ENCODE measurements at places on chromosomes 12 and 14.

DNA sequence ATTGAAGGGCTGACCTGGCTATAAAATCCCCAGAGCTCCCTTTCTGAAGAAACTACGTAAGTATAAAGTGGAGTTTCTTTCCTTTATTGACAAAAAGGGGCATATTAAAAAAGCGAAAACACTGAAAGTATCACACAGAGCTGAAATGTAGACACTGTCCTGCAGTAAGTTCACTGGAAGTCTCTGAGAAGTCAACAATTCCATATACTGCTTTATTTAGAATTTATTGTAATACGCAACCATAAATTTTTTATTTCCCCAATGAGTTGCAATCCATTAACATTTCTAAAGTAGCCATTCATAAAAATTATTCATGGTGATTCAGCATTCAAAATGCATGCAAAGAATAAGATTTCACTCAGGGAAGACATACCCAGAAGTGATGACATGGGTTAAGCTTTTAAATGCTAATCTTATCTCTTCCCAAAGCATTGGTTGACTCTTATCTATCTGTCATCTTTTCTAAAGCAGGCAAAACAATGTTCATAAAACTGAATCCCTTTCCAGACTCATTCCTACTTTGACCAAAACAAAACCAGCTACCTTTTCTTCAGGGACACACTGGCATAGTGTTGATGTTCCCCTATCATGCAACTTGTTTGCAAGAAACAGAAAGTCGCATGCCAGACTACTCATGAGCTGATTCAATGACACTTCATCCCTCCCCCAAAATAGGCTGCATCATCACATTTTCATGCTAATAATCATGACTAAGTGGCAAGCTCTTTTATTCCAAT lies 17.3 kb downstream of the KITLG start:
- DNase-seq: no peak

DNA sequence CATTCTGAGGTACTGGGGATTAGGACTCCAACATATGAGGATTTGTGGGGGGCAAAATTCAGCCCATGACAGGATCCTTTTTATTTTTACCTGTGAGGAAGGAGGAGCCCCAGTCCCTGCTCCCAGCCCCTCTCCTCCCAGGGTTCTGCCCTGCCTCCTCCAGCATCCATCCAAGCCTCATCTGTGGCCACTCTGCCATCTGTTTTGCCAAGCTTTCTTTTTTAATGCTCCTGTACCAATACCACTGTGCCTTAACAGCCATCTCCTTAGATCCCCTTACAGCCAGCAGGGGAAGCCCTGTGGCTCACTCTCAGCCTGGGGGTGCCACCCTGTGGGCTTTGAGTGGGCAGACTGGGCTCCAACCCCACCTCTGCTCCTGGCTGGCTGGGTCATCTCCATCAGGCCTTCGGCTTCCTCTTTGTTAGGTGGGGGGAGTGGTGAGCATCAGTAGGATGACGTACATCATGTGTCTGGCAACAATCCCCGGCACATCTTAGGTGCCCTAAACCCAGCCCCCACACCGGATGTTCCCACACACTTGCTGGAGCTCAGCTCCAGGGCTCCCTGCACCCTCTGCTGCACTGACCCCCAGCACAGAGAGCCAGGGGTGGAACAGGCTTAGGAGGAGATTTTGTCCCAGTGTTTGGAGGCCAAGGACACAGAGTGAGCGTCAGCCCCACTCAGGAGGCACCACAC lies 40.2 kb downstream of the CYP46A1 start:
- no peak for DNase-seq

- DNase-seq: no peak
These were observed 50.5 kb upstream of the DACT1 start for GRCh38 chr14:58587271-58587670.

GRCh38 chr12:110862329-110862728 lies 15.5 kb downstream of the CCDC63 start:
- DNase-seq: no peak

- no peak for DNase-seq
These were observed 130.7 kb downstream of the OTOGL start for GRCh38 chr12:80230068-80230467.

GRCh38 chr12:52278575-52279421 lies 4.4 kb downstream of the KRT86 start:
- DNase-seq: no peak

- DNase-seq: no peak
These were observed 100.5 kb upstream of the GNG2 start for GRCh38 chr14:51759950-51760349.

DNA sequence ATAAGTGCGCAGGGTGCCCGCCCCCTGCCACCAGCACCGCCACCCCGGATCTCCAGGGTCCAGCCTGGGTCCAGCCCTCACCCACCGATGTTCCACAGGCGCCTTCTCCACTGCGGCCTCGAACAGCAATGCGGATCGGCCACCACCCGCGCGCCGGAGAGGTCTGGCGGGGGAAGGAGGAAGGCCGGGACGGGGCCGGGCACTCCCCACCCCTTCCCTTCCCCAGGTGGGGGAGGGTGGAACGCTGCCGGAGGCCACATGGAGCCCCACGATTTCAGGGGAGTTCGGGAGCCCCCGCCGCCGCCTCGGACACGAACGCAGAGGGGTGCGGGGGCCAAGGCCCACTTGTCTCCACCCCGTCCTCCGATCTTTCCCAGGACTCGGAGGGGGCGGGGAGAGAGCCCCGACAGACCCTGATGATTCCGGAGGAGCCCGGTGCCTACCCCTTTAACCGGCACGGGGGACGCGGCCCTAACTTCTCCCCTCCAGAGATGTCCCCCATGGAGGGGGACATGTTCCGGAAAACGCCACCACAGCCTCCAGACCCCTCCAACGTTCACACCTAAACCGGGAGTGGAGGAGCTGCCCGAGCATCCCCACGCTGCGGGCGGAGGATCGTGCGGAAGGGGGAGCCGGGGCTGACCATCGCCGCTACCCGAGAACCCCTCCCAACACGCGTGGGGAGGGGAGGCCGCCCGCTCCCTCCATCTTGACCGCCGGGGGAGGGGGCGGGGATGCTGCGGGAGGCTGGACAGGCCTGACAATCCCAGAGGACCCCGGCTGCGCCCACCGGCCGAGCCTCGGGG lies 1.1 kb downstream of the ATXN2 start:
- DNase-seq: no peak

DNA sequence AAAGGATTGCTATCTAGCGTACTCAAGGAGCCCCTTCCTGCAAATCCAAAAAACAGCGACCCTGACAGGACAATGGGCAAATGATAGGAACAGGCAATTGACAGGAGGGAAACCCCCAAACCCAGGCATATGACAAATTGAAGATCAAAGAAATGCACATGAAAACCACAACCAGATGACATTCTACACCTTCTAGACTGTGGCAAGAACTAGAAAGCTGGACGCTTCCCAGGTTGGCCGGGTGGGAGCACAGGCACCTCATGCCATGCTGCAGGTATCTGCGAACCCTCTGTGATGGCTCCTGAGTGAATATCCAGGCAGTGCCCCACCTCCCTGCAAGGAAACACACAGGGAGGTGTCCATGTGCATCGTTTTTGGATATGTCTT lies 37.1 kb downstream of the CMKLR1 start:
- no peak for DNase-seq

DNA sequence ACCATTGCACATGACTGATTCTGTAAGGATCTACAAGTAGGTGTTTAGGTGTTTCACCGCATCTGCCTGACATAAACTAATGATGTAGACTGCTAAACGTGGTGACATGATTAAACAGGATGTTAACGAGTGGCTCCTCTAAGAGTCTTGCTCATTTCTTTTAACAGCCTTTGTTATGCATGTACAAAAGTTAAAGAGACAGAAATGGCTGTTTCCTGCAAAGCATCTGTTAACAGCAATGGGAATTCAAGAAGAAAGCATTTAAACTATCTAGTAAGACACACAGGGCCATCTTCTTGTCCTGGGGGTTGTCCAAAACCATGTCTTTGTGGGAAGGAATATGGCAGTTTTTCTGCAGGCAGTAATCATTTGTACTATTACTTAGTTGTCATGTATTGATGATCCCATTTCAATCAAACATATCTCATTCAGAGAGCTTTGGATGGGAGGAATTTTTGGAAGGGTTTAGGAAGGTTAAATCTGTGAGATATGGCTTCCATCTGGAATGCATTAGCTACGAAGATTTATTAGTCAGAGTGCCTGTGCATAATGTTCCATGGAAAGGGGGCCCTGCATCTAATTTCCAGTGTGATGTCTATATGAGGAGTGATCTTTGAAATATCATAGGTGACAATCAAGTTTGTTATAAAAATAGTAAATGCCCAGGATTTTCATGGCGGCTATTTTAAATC lies 495.1 kb downstream of the EGLN3 start:
- DNase-seq: no peak

DNA sequence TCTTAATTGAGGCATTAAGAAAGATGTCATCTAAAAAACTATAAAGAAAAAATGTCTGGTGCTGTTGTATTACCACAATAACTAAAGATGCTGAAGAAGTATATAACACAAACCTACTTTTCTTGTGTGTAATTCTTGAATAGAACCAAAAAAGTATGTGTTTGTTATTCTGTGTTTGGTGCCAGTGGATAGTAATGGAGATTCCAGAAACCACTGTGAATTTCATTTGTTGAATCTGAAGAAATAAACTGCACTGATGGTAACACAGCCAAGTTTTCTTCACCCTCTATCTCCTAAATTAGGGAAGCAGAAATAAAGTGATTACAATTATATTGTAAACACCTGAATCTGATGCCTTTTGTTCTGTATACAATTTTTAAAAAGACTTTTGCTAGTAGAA lies 13.1 kb upstream of the KERA start:
- DNase-seq: no peak

DNA sequence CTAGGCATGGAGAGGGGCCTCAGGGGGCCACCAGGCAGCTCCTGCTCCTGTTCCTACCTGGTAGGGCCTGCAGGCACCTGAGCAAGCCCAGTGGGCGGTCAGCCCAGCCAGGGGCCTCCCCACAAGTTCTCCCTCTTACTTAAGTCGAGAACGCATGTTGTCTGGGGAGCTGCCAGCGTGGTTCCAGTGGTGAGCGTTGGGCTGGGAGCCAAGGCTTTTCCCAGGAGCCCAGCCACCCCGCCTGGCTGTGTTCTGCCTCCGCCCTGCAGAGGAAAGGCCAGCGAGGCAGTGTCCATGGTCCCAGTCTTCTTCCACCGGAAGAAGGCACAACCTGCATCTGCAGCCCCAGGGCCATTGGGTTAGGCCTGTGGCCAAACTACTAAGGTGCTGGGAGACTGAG lies 1.4 kb downstream of the C14orf180 start:
- DNase-seq: no peak

Measured in NCI-H187 treated with DMSO at 0.1 percent for 48 hours (cell line).